Muscle of leg (tissue), 16 donors: ENCODE measurements at places on chromosomes 1 and 21.

GRCh38 chr1:160205242-160206035 lies at the start of gene PEA15:
PEA15 (plus strand) TSS chr1:160205384; CDS start chr1:160211545, 6,161 bp downstream.
- peak; percentile 90 for DNase-seq

DNA sequence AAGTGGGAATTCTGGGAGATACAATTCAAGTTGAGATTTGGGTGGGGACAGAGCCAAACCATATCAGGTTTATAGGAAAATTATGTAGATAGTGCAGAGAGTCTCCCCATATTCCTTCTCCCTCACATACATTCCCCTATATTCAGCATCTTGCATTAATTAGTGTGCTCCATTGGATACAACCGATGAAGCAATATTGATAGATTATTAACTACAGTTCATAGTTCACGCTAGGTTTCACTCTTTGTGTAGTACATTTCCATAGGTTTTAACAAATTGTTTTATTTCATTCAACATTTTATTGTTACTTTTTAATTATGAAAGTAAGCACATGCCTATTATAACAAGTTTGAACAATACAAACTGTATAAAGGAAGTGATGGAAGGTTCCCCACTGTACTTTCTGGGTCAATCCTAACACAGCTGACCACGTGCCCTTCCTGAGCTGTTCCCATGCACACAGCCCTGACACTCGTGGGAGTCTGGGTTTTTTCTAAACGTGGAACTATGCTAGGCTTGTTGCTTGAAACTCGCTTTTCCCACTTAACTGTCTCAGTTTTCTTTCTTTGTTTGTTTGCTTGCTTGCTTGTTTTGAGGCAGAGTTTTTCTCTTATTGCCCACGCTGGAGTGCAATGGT lies 116.8 kb upstream of the TMPRSS2 start:
- no peak for DNase-seq

- no peak for DNase-seq
These were observed 747.9 kb upstream of the NCAM2 start for GRCh38 chr21:20250337-20250736.

DNA sequence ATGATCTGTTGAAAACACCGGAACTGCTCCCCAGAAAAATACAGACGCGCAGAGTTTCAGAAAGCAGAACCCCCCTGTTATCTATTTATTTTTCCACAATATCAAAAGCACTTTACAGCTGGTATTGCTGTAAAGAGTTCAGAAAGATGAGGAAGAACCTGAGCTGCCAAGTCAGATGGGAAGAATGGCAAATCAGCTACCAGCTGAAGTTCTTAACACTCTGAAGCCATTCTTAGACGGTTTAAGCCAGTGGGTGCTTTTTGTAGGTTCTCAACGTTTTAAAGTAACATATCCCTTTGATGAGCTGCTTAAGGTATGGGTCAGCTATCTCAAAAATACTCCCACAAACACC lies 714 bp upstream of the AKIRIN1 start:
- peak; percentile 59 for DNase-seq

GRCh38 chr1:207020709-207021107 lies 11.8 kb downstream of the C1orf116 start:
- DNase-seq, result no peak

DNA sequence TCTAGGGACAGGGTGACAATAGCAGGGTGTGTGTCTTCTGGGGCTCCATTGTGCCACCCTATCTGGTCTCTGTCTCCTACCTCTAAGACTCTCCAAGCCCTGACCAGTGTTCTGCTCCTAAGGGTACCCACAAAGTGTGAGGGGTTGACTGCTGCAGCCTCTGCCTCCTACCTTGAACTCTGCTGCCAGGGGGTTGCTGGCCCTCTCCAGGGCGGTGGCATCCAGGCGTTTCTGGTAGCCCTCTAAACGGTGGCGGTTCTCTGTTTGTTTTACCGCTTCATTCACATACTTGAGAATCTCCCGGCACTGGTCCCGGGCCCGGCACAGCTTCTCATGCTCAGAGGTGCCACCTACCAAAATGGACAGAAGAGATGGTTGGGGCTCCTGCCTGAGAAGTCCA lies 24.4 kb downstream of the LRRC71 start:
- no peak for DNase-seq

DNA sequence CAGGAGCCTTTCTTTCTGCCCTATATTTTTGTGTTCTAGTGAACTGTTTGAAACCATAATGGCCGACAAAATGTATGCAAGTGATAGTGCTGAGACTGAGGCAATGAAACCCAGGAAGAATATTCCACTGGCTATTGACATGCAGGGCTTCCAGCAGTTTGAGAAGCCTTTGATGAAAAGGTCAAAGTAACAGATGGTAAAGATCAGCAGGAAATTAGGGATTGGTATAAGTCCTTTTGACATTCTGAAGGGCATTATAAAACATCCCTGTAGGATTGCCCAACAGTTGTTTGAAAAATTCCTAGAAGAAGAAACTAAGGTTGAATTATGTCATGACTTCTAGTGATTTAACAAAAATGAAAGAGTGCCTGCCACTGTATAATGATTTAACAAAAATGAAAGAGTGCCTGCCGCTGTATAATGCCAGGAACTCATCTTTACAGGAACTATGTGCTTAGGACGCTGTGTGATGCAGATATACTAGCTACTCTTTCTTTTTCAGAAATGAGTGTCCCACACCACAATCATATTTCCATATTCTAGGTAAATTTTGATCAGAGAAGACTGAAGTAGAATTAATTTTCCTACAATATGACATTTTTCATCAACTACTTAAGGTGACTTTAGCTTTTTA lies 283.9 kb upstream of the ST6GALNAC5 start:
- no peak for DNase-seq

- no peak for DNase-seq
These were observed 250.2 kb downstream of the NPHP4 start for GRCh38 chr1:5742032-5742431.

GRCh38 chr1:245791410-245792312 lies 636.9 kb downstream of the KIF26B start:
- no peak for DNase-seq

- no peak for DNase-seq
These were observed 52.1 kb downstream of the CNST start for GRCh38 chr1:246618240-246618808.

- no peak for DNase-seq
These were observed 6.1 kb upstream of the HEYL start for GRCh38 chr1:39645411-39646043.

DNA sequence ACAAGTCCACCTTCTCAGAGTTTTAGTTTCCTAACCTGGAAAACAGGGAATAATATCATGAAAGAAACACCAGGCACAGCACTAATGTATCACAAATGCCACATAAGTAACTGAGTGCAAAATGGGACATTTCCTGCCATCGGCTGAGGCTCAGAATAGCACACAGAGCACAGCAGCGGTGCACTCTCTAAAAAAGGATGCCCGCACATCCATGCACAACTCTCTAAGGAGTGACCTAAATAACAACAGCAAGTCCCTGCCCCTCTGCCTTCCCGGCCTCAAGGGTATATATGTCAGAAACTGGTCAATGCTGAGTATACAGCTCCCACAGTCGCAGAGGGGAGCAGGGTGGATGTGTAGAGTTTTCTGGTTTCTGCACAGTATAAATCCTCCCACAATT lies 100.1 kb upstream of the ERG start:
- no peak for DNase-seq

- no peak for DNase-seq
These were observed 31.1 kb upstream of the DNASE2B start for GRCh38 chr1:84367219-84367618.

- DNase-seq, result no peak
These were observed 310.2 kb upstream of the AJAP1 start for GRCh38 chr1:4344065-4344732.

- peak; percentile 79 for DNase-seq
These were observed 13.4 kb upstream of the HMCN1 start for GRCh38 chr1:185720633-185721272.

DNA sequence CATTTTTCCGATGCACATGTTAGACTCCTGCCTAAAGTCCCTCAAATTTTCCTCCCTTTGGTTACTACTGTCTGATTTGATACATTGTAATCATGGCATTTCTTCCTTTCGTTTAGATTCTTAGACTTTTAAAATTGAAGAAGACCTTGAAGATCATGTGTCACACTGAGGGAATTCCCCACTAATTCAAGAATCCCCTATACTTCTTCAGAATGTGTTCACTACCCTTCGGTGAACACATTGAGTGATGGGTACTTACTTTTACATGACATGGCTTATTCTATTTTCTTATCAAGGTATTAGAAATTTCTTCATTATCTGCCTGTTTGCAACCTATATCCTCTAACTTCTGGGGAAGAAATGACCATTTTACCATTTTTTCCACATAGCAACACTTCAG lies 85.9 kb downstream of the LHX8 start:
- no peak for DNase-seq

GRCh38 chr1:33960188-33960895 lies 96.5 kb downstream of the HMGB4 start:
- no peak for DNase-seq

DNA sequence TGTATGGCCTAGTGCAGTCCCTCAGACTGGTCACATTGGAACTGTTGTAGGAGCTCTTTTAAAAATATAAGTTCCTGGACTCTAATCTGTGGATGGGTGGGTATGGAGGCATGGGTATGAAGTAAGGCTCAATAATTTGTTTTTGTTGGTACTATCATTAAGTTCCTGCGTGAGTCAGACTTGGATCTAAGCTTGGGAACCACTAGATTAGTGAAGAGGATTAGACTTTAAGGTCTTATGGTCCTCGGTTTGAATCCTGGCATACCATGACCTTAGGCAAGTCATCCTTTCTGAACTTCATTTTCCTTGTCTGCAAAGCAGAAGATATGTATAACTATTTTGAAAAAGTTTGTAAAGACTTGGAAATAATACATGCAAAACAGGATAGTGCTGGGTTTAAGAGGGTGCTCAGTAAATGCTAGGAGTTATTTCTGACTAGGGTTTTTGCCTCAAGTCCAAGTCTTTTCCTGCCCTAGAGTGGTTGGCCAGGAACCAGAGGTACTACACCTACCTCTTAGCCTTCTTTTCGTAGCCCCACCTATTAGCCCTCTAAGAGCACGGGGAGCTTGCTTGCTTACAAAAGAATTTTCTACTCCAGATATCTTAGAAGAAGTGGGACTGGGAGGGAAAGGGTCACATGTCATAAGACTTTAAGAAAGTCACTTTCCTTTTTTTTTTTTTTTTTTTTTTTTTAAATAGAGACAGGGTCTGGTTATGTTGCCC lies 38.6 kb upstream of the METTL18 start:
- no peak for DNase-seq

- no peak for DNase-seq
These were observed 266.2 kb downstream of the FOXD2 start for GRCh38 chr1:47703981-47704596.

- peak; percentile 14 for DNase-seq
These were observed 157.3 kb downstream of the KCNJ6 start for GRCh38 chr21:37758982-37759381.

- DNase-seq, result no peak
These were observed 58.9 kb downstream of the PTPN14 start for GRCh38 chr1:214492401-214493075.

DNA sequence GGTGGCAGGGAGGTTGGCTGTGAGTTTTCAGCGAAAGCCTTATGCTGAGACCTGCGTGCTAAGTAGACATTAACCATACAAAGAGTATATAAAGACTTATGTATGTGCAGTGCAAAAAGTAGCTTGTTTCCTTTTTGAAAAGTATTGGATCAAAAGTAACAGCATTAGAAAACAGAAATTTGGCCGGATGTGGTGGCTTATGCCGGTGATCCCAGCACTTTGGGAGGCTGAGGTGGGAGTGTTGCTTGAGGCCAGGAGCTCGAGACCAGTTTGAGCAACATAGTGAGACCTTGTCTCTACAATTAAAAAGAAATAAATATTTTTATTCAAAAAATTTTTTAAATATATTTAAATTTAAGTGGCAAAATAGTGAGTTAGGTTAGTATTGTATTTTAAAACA lies 2.2 kb downstream of the RPAP2 start:
- DNase-seq, result no peak

GRCh38 chr1:244011786-244012185 lies 39.3 kb upstream of the ZBTB18 start:
- peak; percentile 5 for DNase-seq

GRCh38 chr1:23100074-23100748 lies 68.4 kb downstream of the LUZP1 start:
- DNase-seq, result no peak

GRCh38 chr1:4397196-4397595 lies 257.2 kb upstream of the AJAP1 start:
- no peak for DNase-seq

DNA sequence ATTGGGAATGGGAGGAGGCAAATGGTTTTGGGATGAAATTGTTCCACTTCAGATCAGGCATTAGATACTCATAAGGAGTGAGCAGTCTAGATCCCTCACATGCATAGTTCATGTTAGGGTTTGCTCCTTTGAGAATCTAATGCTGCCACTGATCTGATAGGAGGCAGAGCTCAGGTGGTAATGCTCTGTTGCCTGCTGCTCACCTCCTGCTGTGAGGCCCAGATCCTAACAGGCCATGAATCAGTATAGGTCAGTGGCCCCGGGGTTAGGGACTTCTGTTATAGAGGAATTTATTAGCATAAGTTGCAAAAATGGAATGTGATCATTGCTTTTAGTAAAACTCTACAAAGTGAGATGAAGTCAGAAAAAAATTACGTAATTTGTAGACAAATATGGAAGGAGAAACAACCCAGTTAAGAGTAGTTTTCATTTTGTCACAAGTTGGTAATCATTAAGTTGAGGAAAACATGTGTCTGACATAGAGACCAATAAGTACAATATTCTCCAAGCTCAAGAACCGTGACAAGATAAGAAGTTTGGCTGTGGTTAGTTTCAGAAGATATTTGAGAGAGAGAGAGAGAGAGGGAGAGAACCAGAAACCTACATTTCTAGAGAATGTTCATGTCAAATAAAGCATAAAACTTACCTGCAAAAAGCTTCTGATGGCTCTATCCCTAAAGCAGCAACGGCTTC lies 689.7 kb upstream of the PRMT6 start:
- DNase-seq, result no peak

DNA sequence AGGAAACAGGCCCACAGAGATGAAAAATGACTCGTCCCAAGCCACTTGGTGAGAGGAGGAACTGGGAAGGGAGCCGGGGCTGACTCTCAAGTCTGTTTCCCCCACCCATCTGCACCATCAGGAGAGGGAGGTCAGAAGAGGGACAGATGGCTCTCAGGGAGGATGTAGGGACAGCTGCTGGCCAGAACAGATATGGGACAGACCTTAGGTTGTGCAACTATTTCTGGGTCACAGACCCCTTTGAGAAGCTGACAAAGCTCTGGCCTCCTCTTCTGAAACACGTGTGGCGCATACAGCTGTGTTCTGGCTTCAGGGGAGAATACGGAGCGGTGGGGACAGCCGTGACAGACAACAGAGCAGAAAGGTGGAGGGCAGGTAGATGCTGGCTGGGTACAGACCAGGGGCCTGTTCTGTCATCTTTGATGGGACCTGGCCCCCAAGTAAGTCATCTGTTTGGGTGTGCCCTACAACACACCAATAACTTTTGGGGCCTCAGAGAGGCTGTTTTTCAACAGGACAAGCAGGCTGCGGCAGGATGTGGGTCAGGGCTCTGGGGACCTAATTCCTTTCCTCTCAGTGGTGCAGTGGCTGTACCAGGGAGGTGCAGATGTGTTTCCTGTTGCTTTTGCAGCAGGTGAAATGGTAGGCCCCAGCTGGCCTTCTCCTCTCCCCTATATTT lies 7.3 kb downstream of the SH3BGRL3 start:
- peak; percentile 83 for DNase-seq
